ENCODE measurements at places on chromosomes 7 and 10.

DNA sequence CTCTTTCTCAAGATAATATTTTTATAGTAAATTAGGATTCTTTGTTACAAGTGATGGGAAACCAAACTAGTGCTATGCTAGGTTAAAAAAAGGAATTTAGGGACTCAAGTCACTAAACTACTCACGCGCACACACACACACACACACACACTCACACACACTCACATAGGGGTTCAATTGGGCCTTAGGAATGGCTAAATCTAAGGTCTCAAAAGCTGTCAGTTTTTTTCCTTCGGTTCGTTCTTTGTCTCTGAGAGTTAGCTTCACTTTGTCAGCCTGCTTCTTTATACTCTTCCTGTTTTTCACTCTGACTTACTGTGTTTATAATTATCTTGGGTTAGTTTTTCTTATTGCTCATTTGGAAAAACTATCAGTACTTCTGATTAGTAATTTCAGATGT, 138.9 kb downstream of the ADK start:
- DNase-seq = no peak

DNA sequence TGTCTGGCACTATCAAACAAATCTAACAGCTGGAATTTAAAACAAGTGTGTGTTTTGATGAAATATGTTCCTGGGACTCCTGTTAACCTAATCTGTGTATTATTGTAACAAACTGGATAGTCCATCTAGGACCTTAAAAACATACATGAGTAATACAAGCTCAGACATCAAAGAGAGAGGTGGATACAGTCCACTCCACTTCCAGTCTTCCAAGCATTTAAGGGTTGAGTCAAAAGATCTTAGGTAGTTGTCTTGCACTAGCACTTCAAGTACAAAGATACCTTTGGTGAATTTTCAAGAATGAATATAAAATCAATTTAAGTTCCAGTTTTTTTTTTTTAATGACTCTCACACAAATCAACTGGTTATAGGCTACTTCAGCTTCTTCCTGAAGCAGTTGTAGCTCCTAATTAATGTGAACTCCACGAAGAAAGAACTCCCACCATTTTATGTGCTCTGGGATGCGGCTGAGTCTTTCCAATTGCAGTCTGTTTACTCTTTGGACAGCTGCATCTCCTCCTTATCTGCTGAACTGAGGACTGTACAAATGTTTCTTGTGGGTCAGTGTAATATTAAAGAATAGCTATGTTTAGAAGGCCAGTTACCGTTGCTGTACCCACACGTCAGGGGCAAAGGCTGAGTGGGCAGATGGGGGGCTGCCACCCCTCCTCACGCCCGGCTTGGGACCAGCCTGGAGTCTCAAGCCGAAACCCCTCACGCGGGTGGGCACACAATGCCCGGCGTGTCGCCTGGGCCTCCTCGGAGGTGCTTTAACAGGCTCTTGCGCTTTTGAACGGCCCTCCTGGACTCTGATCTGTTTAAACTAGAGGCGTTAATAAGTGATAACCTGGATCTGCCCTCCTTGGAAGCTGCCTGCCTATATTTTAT, 2.9 kb upstream of the IGF2BP3 start:
- DNase-seq = no peak

GRCh38 chr10:88783724-88784123, 18.8 kb upstream of the LIPM start:
- DNase-seq = no peak

DNA sequence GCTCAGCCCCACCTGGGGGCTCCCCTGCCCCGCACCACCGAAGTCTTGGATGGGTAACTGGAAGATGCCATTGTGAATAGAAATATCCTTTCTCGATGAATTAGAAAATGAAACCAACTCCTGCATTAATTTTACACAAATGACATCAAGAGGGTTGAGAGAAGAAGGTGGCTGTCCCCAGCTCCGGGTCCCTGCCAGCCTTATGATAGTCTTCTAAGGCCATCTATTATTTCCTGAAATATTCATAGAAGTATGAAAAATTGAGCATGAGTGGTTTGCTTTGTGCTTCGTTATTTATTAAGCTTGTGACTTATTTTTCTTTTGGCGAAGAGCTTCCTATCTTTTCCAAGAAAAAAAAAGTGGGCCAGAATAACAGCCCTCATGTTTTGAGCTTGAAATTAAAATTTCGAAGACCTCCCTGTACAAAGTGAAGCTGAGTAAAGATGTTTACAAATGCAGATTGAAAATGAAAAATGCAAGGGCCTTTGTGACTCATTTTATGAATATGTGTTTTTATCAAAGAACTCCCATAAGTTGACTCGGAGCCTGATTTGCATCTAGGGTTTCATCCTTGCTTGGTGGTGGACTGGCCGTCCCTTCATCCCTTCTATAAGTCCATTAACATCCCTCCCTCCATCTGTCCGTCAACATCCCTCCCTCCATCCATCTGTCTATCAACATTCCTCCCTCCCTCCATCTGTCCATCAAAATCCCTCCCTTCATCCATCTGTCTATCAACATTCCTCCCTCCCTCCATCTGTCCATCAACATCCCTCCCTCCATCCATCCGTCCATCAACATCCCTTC, 20.5 kb upstream of the CFAP46 start:
- no peak for DNase-seq

- DNase-seq = no peak
Observed at GRCh38 chr7:159068488-159068811, 76.2 kb downstream of the VIPR2 start.

DNA sequence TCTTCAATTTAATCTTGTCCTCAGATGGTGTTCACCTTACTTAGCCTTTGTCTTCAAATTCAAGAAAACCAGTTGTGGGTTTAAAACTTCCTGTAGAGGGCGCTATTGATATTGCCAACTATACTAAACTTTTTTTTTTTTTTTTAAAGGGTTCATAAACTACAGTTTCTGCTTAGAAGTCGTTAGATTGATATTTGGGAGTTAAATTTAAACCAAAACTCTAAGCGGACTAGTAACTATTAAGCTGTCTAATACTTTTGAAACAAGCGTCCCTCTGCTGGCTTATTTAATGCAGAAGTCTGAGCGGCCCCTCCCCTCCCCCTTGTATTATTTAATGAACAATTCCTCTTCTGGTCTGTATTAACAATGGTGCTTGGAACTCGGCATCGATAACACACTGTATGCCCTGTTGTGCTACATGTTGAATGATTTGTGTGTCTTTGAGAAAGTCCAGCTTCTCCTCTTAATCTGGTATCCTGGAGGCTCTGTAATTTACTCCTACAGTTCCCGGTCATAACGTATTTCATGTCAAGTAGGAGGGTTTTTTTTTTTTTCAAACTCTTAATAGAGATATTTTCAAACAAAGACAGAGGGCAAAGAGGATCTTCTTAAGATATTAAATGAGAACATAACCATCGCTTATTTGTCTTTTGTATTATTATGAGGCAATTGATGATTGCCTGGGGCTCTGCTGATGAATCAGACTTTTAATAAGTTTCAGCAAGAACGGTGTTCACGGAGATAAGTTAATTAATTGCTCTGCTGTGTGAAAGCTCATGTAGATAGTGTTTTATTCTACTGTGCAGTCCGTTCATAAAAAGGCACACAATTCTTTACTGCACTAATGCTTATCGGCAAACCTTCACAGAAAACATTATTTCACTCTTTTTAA, 22.6 kb upstream of the CREB5 start:
- no peak for DNase-seq

DNA sequence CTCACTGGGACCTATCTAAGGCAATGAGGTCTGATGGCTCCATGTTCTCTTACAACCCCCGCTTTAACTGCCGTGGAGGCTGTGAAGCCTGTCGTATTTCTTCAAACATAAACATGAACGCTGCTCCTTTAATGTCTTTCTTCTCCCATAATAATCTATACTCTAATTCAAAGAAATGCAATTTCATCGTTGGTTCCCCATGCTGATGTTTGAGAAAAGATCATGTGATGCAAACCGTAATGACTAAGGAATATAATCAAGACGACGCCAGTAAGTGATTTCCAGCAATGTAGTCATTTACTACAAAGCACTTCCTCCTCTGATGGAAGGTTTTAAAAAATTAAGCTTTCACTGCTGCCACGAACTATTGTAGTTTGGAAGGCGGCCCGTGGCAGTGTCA, 102.6 kb upstream of the NEBL start:
- no peak for DNase-seq

GRCh38 chr10:132146271-132146671, 40.5 kb upstream of the DPYSL4 start:
- no peak for DNase-seq

DNA sequence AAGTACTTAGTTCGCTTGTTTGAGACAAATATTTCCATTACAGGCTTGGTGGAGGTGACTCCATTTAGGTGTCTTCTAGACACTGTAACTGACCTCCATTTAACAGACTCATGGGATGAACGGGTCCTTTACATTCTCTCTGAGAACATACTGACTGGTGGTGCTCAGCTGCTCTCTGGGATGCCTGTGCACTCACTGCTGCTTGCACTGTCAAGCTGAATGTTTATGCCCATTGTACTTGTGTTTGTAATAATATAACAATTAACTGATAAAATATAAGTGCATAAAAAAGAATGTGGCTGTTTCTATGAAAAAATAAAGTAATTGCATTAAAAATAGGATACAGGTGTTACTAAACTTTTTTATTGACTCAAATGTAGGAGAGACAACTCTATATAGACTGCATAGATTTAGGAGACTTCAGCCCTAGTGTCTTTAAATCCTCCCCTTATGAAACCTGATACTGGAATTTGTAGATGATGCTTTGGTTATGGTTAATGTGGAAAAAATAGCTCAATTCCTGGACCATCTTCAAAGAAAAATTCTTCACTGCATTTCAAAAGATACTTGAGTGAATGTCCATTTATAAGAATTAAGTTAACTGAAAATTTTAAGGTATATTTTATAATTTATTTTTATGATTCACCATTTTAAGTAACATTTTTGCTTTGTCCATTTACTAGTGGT, 85.4 kb downstream of the CDK14 start:
- DNase-seq = no peak

GRCh38 chr7:93315896-93316295, 83.7 kb downstream of the VPS50 start:
- DNase-seq = no peak

- no peak for DNase-seq
Observed at GRCh38 chr10:413662-414071, 275.8 kb downstream of the DIP2C start.

DNA sequence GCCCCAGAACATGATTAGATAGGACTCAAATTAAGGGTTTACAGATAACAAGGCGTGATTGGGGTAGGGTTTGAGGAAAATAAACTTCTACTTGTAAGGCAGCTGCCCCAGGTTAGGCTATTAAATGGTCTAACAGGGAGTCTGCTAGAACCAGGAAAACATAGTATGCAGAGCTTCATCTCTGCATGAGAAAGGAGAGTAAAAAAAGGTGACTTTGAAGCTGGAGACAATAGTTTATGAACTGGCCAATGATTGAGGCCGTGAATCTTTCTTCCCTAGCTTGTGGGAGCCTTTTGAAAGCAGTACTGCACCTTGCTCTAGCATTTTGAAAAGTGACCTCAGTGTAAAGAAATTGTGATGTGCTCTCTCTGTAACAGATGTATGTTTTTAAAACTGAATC, 48.5 kb upstream of the STARD3NL start:
- no peak for DNase-seq

- DNase-seq = no peak
Observed at GRCh38 chr10:37379991-37380390, 254.6 kb downstream of the ANKRD30A start.

DNA sequence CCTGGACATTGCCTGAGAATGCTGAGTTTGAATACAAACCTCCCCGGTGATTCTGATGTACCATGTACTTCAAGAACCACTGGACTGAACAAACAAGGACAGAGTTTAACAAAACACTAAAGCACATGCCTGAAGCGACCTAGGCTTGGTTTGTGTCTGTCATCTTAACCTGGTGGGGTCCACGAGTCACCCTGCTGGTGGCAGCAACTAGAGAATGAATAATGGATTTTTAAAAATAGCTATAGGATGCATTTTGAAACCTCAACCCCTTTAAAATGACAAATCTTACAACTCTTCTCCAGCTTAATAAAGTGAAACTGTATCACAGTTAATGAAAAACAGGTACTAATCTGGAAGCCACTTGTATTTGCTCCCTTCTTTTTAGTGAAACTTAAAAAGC, 25.2 kb downstream of the CDHR3 start:
- no peak for DNase-seq
